Mesothelial cell of epicardium (in vitro differentiated cells): ENCODE measurements at places on chromosomes 16 and 17.

DNA sequence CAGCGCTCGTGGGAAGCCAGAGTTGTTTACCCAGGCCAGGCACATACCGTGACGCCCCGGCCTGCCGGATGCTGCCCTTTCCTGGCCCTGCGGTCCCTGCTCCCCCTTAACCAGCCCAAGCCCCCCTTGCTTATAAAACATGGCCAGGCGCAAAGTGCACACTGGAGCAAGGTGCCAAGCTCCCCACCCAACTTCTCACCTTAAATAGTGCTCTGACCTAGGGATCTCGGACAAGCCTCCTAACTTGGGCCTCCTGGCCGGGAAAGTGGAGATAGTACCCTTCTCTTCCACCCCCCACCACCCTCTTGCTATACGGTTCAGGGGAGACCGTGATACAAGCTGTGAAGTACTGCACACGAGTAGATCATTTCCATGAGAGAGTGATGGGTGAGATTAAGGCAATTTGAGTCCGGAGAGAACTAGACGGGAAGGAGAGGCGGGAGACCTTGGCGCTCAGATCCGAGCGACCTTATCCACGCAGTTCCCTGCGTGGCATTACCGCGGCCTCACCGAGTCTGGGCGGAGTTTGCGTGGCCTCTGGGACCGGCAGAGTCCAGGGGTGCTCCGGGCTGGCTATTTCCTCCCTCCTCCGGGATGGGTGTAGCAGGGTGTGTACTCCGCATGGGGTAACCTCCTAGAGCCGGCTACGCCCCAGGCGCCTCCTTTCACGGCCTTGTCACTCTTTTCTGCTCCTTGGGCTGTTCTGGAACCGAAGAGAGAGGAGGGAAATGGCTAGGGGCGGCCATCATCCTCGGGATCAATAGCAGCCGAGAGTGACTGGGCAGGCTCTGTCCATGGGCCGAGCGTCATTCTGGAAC, 4.4 kb upstream of the LHX1 start:
- no peaks in the 10 kb centered on the region for H3K36me3 ChIP-seq
- H3K27me3 ChIP-seq: peaks cover 99% of the 10 kb centered on the region
- H3K4me3 ChIP-seq: no peak overlapping the region
- no peak for DNase-seq
- H3K4me1 ChIP-seq: peaks cover 61% of the 10 kb centered on the region
- no peak overlapping the region for H3K27ac ChIP-seq

DNA sequence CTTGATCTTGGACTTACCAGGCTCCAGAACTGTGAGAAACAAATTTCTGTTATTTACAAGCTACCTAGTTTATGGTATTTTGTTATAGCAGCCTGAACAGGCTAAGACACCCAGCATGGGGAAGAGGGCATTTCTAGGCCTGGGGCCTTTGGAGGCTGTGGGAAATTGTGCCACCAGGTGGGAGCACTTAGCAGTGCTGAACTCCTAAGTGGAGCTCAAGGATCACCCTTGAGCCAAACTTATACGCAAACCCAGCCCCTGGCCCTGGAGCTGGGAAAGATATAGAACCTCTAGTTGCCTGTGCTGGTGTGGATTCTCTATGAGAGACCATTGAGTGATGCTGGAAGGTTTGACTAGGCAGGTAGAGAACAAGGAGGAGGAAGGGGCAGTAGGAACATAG, 36.1 kb downstream of the MIS12 start:
- H3K27me3 ChIP-seq: no peaks in the 10 kb centered on the region
- no peak overlapping the region for H3K4me3 ChIP-seq
- H3K27ac ChIP-seq: no peak overlapping the region
- H3K4me1 ChIP-seq: peaks cover 14% of the 10 kb centered on the region
- no peak for DNase-seq

DNA sequence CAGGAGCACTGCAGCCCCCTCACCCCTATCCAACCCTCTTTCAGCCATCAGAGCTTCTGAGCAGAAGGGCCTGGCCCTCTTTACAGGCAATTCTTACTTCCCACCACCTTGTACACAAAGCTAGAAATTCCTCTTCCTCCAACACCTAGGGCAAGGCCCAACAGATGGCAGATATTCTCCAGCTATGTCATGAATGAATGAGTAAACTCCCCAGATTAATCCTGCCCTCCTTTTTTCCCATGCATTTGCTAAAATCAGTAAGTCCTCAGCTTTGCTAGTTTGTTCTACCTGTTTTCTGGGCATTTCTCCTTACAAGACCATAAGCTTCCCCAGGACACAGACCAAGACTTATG, 20.4 kb upstream of the MRPS23 start:
- no peak for DNase-seq
- H3K27ac ChIP-seq: no peak overlapping the region
- H3K36me3 ChIP-seq: peaks cover 18% of the 10 kb centered on the region
- no peak overlapping the region for H3K4me3 ChIP-seq
- no peaks in the 10 kb centered on the region for H3K27me3 ChIP-seq
- peaks cover 55% of the 10 kb centered on the region for H3K4me1 ChIP-seq

- peaks cover 68% of the 10 kb centered on the region for H3K27me3 ChIP-seq
- H3K36me3 ChIP-seq: no peaks in the 10 kb centered on the region
- DNase-seq: no peak
- H3K4me3 ChIP-seq: no peak overlapping the region
- H3K27ac ChIP-seq: no peak overlapping the region
Measured at GRCh38 chr16:56584276-56584675, 5.1 kb upstream of the MT3 start.

DNA sequence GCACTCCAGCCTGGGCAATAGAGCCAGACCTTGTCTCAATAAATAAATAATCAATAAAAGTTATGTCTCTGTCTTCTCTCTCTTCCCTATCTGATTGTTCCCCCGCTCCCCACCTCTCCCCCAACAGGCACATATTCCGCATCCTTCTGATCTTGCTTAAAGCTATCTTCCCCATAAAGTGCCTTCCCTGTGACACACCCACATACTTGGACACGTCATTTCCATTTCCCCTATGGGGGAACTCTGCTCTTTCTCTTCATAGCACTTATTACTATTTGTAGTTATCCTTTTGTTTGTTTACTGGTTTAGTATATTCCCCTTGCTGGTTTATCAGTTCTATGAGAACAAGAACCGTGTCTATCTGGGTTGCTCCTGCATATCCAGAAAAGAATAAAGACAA, 14.9 kb downstream of the MYO1D start:
- H3K27me3 ChIP-seq: no peaks in the 10 kb centered on the region
- peak overlapping the region; percentile 14 for H3K27ac ChIP-seq
- DNase-seq: no peak
- H3K36me3 ChIP-seq: no peaks in the 10 kb centered on the region
- H3K4me1 ChIP-seq: peaks cover 37% of the 10 kb centered on the region

GRCh38 chr17:43536236-43536992, 9.7 kb downstream of the ETV4 start:
- DNase-seq: no peak
- H3K4me1 ChIP-seq: peaks cover 15% of the 10 kb centered on the region
- H3K4me3 ChIP-seq: no peak overlapping the region
- no peaks in the 10 kb centered on the region for H3K36me3 ChIP-seq
- no peak overlapping the region for H3K27ac ChIP-seq

DNA sequence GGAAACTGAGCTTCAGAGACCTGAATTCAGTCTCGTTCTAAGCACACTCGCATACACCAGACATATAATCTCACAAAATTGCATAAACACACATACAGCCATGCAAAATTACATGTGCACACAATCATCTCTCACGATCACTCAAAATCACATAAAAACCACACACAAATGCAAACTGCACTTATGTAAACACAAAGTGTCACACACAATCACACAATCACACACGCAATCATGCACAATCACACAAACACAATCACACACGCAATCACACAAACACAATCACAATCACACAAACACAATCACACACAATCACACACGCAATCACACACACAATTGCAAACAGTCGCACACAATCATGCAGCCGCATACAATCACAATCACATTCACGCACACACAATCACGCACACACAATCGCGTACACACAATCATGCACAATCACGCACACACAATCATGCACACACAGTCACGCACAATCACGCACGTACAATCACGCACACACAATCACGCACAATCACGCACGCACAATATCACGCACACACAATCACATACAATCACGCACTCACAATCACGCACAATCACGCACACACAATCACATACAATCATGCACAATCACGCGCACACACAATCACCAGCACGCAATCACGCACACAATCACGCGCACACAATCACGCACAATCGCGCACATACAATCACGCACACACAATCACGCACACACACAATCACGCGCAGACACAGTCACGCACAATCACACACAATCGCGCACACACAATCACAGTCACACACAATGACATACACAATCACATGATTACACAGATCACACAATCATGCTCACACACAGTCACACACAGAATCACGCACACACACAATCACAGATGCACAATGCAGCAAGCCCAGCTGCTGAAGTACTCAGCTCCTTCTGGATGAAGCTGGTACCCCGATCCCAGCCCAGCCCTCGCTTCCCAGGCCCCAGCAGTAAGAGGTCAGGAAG, 45.6 kb downstream of the ZDHHC7 start:
- peaks cover 41% of the 10 kb centered on the region for H3K4me1 ChIP-seq
- H3K27me3 ChIP-seq: no peaks in the 10 kb centered on the region
- no peaks in the 10 kb centered on the region for H3K36me3 ChIP-seq
- DNase-seq: no peak
- no peak overlapping the region for H3K27ac ChIP-seq

DNA sequence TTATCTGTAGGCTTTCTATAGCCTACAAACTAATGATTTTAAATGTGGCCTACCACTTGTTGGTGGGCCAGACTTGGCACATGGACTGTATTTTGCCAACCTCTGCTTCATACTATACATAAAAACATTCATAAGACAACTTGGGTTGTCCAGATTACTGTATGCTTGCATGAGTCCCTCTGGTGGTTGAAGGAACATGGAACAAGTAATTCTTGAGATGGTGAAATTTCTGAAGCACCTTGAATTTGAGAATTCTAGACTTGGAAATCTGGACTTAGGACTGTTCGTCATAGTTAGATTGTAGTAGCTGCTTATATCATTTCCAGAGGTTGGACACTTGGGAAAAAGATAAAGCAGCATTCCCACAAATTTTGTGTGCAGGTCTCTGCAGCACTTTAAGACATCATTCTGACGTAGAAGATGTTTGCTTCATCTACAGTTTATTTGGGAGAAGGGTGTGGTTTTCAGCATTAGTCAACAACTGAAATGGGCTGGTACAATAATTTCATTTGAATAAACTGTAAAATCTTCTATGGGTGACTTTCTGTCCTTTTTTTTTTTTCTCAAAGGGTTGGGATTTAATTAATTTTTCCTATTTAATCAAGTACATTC, 31.2 kb downstream of the NFATC3 start:
- no peak overlapping the region for H3K27ac ChIP-seq
- no peak overlapping the region for H3K4me3 ChIP-seq
- no peak for DNase-seq
- no peaks in the 10 kb centered on the region for H3K4me1 ChIP-seq

DNA sequence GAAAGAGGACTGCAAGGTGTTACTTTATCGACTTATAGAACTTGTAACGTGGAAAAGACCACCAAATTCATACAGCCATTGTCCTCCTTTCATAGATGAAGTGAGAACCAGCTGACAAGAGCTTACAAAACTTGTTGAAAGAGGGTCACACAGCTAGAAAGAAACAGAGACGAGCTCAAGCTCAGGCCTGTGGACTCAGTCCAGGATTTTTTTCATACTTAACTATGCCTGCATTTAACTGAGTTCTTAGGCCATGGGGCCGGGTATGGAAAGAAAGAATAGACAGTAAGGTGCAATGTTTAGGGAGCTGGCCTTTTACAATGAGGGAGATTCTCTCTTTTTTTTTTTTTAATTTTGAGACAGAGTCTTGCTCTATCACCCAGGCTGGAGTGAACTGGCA, 106.1 kb downstream of the ADAMTS18 start:
- DNase-seq: no peak
- H3K4me3 ChIP-seq: no peak overlapping the region
- peaks cover 50% of the 10 kb centered on the region for H3K4me1 ChIP-seq
- no peaks in the 10 kb centered on the region for H3K36me3 ChIP-seq

- no peak for DNase-seq
- H3K27me3 ChIP-seq: no peaks in the 10 kb centered on the region
- no peaks in the 10 kb centered on the region for H3K36me3 ChIP-seq
- no peak overlapping the region for H3K27ac ChIP-seq
Measured at GRCh38 chr16:73054498-73054812, 6.5 kb upstream of the ZFHX3 start.

DNA sequence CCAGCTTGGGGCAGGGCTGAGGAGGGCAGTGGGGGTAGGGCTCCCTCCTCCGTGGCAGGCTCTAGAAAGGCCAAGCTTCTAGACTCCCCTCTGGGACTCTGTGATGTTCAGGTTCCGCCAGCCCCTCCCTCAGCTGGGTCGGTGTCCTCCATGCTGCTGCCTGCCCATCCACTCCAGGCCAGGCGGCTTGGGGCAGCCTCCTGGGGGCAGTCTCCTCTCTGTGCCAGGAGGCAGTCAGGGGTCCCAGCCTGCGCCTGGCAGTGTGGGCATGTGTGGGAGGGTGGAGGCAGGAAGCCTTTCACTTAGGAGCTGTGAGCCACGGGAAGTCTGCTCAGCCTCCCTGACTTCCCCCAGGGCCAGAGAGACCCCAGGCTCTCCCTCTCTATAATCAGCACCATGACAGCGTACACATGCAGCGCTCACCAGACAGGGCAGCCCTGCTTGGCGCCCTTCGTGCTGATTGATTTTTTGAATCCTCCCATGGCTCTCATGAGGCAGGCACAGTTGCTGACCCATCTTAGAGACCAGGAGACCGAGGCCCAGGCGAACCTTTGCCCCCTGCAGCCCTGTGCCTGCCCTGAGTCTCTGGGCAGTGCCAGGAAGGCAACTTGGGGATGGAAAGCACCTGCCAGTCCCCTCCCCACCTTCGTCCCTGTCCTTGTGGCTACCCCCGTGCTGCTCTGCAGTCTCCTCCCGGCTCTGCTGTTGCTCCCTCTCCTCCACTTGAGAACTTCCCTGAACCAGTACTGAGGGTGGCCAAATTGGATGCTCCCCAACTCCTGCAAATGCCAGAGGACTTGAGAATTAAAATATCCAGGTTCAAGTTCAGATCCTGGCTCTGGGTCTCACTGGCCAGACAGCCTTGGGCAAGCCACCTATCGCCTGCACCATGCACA, 234.7 kb upstream of the GSE1 start:
- no peak overlapping the region for H3K27ac ChIP-seq
- H3K4me3 ChIP-seq: no peak overlapping the region
- no peaks in the 10 kb centered on the region for H3K27me3 ChIP-seq
- H3K36me3 ChIP-seq: no peaks in the 10 kb centered on the region

- peak overlapping the region; percentile 25 for H3K27ac ChIP-seq
- H3K27me3 ChIP-seq: no peaks in the 10 kb centered on the region
- H3K4me1 ChIP-seq: peaks cover 63% of the 10 kb centered on the region
- H3K4me3 ChIP-seq: no peak overlapping the region
- no peak for DNase-seq
Measured at GRCh38 chr16:8957063-8957397, 6.7 kb downstream of the USP7 start.

DNA sequence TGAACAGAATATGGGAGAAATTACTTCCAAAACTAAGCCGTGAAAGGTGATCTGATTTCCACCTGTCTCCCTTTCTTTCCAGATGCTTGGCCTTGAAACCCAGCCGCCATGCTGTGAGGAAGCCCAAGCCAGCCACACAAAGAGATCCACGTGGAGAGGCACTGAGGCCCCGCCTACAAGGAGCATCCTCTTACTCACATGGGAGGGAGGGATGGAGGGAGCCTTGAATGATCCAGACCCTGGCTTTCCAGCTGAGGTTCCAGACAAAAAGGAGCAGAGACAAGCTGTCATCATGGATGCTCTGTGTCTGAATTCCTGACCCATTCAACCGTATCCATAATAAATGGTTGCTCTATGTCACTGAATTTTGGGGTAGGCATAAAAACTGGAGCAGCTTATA, 48.9 kb upstream of the HAPSTR1 start:
- no peaks in the 10 kb centered on the region for H3K27me3 ChIP-seq
- no peak for DNase-seq
- peaks cover 2% of the 10 kb centered on the region for H3K4me1 ChIP-seq
- H3K36me3 ChIP-seq: no peaks in the 10 kb centered on the region
- H3K4me3 ChIP-seq: no peak overlapping the region
- H3K27ac ChIP-seq: no peak overlapping the region
